Bone marrow (tissue), 2 donors: ENCODE measurements at places on chromosomes 2 and 18.

DNA sequence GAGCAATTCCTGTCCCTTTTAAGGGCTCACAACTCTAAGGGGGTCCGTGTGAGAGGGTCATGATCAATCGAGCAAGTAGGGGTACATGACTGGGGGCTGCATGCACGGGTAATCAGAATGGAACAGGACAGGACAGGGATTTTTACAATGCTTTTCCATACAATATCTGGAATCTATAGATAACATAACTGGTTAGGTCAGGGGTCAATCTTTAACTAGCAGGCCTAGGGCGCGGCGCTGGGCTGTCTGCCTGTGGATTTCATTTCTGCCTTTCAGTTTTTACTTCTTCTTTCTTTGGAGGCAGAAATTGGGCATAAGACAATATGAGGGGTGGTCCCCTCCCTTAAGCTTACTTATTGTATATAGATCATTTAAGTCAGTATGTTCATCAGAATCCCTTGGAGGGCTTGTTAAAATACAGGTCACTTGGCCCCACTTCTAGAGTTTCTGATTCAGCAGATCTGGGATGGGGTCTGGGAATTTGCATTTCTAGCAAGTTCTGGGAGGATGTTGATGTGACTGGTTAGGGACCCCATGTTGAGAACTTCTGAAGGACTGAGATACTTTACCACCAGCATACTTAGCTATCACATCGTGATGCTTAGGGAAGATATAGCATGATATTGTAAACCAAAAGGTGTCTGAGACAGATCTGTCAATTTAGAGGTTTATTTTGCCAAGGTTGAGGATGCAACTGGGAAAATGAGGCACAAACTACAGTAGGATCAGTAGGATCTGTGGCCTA, 2.8 kb upstream of the INPP4A start:
- DNase-seq = no peak

- DNase-seq = no peak
Observed at GRCh38 chr18:424071-424661, 76.3 kb downstream of the COLEC12 start.

GRCh38 chr2:80621656-80622055, 317.1 kb upstream of the LRRTM1 start:
- no peak for DNase-seq

- DNase-seq = no peak
Observed at GRCh38 chr2:140639628-140640027, 1491.2 kb downstream of the LRP1B start.

DNA sequence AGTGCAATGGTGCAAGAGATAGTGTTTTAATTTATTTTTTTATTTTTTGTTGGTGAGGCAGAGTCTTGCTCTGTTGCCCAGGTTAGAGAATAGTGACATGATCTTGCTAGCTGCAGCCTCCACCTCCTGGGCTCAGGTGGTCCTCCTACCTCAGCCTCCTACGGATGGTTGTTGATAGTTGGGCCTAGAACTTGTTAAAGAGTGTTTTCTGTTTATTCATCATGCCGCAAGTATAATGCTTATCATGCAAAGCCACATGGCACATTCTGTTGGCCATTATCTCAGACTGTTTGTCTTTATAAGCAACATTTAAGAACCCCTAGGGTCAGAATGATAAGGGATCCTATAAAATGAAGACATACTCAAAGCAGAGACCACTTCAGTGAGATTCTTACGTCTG, 1.7 kb downstream of the UGGT1 start:
- no peak for DNase-seq

GRCh38 chr2:112001136-112001715, 53.8 kb upstream of the TMEM87B start:
- peak; percentile 91 for DNase-seq

DNA sequence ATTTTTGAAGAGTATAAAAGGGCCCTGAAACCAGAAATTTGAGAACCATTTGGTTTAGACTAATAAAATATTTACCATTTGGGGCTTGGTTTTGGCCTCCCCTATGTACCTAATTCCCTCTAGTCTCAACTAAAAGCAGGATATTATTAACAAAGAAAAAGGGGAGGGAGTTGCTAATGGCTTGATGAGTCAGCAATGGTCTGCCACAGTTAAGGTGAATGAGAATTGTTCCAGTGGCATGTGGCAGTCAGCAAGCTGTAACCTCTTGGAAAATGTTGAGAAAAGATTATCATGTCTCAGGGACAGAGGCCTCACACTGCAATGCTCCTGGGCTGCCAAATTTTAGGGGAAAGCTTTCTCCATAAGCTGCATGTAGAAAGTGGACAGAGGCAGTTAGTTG, 20.1 kb upstream of the SLC39A10 start:
- DNase-seq = no peak

GRCh38 chr2:134259994-134260393, 6.1 kb downstream of the MGAT5 start:
- no peak for DNase-seq

- DNase-seq = no peak
Observed at GRCh38 chr18:51503351-51503750, 305.9 kb upstream of the MEX3C start.

- DNase-seq = no peak
Observed at GRCh38 chr2:232340171-232340935, 38.2 kb upstream of the ALPP start.

GRCh38 chr2:122639176-122639575, 883.7 kb downstream of the TSN start:
- no peak for DNase-seq

DNA sequence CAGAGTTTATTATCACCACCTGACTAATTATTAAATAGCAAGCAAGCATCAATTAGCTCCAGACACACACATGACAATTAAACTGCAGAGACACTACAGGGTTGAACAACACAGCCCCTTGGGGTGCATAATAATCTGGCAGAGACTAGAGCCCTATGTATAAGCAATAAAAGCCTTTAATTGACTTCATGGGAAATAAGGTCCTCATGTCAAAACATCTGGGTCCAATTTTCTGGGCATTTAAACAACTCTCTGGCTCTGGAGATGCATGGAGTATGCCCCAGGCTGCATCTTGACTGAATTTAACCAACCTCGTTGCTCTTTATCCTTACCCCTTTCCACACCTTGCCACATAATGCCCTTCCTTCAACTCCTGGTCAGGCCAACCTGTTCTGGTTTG, 270.7 kb upstream of the THUMPD2 start:
- no peak for DNase-seq

DNA sequence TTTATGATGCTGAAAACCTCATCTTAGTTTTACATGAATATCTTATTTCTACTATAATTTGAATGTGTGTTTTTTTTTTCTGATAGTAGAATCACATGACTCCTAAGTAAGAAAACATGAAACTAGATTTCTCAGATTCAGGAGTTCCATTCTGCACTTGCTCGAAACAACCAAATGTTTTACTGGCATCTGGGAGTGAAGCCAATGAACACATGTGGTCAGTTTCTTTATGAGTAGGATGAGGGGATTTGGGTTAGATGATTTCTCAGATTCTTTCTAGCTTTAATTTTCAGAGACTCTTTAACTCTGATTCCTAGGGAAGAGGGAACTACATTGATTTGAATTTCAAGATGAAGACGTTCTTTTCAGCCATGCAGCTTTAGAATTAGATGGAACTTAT, 225.0 kb upstream of the NT5C1B start:
- DNase-seq = no peak

DNA sequence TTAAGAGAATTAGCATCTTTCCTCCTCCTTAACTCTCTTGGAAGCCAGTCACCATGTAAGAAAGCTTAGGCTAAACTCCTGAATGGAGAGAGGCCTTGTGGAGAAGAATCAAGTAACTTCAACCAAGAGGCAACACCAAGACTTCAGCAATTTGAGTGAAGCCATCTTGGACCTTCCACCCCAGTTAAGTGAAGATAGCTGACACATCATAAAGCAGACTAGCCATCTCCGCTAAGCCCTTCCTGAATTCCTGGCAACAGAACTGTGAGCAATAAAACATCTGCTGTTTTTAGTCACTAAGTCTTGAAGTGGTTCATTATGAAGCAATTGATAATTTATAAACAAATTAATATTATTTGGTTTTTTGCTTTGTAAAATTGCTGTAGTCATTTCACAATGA, 1.5 kb upstream of the ZNF397 start:
- no peak for DNase-seq

DNA sequence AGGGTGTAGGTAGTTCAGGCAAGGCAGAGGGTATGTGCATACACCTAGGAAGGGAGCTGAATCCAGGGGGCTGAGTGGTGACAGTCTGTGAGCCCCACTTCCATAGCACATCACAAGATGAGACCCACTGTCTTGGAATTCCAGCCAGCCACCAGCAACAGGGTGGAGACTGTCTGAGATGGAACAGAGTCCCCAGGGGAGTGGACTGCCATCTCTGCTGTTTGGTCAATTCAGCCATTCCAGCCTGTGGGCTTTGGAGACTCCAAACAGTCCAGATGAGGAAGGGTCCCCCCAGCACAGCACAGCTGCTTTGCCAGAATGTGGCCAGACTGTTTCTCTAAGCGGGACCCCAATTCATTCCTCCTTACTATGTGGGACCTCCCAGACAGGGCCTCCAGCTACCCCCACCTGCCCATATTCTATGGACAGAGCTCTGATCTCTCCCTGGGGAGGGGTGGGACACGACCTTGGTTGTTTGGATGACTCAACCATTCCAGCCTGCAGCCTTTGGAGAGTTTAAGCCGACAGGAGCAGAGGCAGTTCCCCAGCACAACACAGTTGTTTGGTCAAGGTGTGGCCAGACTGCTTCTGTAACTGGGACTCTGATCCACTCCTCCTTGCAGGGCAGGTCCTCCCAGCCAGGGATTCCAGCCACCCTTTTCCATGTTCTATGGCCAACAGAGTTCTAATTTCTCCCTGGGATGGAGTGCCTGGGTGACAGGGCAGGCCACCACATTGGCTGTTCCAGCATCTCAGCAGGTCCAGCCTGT, 178.0 kb downstream of the RND3 start:
- no peak for DNase-seq

- DNase-seq = no peak
Observed at GRCh38 chr2:130351711-130352110, 4.1 kb upstream of the PTPN18 start.

DNA sequence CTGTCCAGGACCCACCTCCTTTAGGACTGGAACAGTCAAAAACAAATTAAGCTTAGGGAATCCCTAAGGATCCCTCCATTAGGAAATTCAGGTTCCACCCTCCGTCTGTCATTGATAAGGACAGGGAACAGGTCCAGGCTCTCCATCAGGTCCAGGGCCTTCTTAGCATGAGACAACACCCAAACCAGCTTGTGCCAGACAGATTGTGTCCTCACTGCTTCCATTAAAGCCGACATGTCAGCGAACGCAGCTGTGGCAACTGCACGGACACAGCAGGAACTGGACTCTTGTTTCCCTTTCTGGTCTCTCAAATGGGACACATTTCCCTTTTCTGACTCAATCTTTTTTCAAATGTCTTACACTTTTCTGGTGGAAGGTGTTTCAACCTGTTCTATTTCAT, 81.4 kb downstream of the BCL11A start:
- no peak for DNase-seq
